Pancreas (tissue), 10 donors: ENCODE measurements at places on chromosomes 7 and 10. TPM values are rescaled to one million over a fixed set of nuclear protein-coding genes. Genes with fewer than 3 reads are reported as not detected.

DNA sequence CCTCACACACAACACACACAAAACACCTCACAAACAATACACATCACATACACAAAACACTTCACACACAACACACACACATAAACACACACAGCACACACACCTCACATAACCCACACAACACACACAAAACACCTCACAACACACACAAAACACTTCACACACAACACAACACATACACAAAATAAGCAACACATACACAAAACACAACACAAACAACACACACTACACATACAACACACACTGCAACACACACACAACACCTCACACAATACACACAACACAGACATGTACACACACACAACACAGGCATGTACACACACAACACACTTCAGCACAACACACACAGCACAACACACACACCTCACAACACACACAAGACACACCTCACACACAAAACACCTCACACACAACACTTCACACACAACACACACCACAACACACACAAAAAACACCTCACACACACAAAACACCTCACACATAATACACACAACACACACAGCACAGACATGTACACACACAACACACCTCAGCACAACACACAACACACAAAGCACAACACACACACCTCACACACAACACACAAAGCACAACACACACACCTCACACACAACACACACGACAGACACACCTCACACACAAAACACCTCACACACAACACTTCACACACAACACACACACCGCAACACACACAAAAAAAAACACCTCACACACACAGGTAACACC lies 107.5 kb downstream of the TNS3 start:
- no peak for DNase-seq

The HMX2 gene
- total RNA-seq = 0.14 TPM

- DNase-seq = no peak
These were observed 45.0 kb upstream of the CSTF2T start for GRCh38 chr10:51744235-51745000.

GRCh38 chr10:82472406-82473335 lies 597.7 kb downstream of the NRG3 start:
- DNase-seq = no peak

DNA sequence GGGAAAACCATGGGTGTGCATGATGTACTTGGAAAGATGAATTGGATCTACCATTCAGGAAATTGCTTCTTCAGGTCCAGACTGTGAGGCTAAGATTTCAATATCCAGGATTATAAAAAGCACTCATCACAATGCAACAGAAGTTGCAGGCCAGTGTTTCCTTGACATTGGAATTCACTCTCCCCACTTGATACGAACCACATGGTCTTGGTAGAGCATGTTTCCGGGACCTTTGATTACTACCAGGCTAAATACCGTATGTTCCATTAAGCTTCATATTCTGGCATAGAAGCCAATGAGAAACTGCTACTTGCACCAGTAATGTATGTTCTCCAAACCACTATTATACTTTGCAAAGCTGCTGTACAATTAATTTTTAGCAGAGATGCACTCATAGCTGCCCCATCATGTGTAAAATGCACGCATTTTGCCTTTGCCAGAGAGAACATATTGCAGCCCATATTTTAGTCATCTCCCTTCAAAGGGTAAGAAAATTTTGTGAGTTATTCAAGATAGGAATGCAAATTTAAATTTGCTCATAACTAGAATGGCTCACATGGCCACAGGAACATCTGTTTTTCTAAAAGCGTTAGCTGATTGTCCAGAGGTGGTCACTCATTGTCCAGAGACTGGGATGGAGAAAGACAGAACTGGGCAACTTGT lies 8.1 kb downstream of the FRMD4A start:
- no peak for DNase-seq

- no peak for DNase-seq
These were observed 190.2 kb downstream of the RAMP3 start for GRCh38 chr7:45347804-45348203.

The GPER1 gene
- total RNA-seq = 1.4 TPM
